GM04503 (cell line): ENCODE measurements at places on chromosomes 2 and 18.

DNA sequence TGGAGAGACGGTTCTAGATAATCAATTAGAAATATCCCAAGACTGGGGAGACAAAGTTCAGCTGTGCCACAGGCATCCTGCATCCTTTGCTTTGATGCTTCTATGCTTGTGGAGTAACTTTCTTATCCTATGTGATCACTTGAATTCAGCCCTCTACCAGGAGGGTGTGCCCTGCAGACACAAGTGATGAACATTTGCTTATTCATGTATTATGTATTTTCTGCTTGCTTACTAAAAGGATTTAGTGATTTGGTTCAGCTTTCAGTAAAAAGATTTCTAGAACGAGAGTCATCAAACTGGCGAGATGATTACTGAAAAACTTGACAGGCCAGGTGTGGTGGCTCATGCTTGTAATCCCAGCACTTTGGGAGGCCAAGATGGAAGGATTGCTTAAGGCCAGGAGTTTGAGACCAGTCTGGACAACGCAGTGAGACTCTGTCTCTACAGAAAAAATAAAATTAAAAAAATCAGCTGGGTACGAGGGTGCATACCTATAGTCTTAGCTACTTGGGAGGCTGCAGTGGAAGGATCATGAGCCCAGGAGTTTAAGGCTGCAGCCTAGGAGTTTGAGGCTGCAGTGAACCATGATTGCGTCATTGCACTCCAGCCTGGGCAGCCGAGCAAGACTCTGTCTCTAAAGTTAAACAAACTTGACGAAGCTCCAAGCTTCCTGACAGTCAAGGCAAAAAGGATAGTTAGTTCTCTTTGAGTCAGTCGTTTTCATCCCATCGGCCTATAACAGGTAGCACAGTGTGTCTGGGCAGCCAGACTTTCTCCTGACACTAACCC, 13.3 kb downstream of the HK2 start:
- DNase-seq = no peak

- no peak for DNase-seq
Measured at GRCh38 chr2:70985283-70985688, 6.9 kb downstream of the ANKRD53 start.

DNA sequence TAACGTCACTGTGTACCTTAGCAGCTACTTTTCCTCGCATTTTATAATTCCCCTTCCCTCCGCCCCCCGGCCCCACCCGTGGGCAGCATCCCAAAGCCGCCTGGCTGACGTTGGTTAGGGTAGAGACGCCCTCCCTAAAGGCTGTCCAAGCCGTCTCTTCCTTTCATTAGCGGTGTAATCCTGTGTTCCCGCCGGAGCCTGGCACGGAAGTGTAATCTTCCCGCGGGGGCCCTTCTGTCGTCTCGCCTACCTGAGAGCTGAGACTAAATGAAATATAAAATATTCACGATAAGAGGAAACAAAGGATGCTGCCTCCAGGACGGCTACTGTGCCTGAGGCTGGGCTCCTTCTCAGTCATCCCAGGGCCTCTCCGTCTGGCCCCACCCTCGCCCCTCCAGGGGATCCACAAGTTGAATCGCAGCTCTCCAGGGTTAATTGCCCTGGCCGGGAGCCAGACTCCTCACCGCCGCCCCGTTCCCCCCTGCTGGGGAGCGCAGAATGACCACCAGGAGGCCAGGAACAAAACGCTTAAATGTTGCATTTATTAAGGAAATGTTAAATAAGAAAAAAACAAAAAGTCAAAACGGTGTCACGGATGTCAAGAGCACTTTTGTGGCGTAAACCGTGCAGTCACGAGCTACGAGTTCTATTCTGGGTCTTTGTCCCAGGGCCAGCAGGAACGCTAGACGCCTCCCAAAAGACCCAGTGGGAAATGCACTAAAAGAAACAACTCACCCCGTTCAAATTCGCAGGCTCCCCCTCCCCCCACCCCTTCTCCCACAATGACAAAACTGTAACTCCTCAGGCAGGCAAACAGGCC, 1.5 kb downstream of the RPRM start:
- DNase-seq = no peak

DNA sequence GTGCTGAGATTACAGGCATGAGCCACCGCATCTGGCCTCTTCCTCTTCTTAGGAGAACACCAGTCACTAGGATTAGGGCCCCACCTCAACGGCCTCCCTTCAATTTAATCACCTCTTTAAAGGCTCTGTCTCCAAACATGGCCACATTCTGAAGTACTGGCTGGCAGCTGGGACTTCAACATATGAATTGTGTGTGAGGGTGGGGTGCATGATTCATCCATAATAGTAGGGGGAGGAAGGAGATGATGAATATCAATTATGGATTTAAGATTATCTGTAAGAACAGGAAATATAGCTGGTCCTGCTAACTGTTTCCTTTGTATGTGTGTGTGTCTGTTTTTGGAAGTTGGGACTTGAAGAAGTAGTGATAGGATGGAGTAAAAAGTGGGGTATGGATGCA, 14.7 kb upstream of the EPG5 start:
- DNase-seq = no peak

DNA sequence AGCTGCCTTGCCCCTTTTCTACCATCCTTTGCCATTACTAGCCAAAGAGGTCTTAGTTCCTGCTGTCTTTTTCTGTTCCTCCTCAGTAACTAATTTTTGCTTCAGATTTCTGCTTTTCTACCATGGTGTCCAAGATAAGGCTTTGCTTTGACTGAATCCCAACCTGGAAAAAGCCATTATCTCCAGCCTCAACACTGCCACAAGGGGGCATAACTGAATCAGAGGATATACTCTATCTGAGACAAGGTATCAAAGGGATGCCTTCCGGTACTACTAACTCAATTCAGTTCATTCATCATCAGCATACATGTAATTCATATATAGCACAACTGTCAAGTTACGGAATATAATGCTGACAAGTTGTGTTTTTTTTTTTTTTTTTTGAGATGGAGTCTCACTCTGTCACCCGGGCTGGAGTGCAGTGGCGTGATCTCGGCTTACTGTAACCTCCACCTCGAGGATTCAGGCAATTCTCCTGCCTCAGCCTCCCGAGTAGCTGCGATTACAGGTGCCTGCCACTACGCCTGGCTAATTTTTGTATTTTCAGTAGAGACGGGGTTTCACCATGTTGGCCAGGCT, 11.4 kb downstream of the OSGEPL1 start:
- DNase-seq = no peak

GRCh38 chr2:96186562-96186961, 22.1 kb downstream of the STARD7 start:
- no peak for DNase-seq

- no peak for DNase-seq
Measured at GRCh38 chr2:88429929-88430328, 22.6 kb downstream of the FOXI3 start.

GRCh38 chr2:29024882-29025430, 43.9 kb downstream of the TOGARAM2 start:
- DNase-seq = no peak

DNA sequence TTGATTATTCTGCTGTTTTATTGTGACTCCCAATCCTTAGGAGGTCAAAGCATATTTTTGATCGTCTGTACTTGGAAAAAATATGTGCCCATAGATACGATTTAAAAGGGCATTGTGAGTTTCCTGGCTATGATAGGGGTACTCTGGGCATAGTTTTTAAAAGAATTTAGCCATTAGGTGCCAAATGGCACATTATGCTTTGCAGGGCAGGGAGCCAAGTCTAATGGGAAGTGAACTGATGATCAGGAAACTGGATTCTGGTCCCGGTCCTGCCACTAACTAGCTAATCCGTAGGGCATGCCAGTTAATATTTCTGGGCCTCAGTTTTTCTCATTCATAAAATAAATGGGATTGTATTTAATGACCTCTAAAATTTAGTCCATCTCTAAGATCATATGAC, 189.3 kb downstream of the LTBP1 start:
- no peak for DNase-seq
